ENCODE measurements at places on chromosomes 4 and X. TPM values are rescaled to one million over a fixed set of nuclear protein-coding genes. Genes with fewer than 3 reads are reported as not detected.

IL3RA gene
- polyA plus RNA-seq: 18.9 TPM

TMEM156 gene
- 0.29 TPM for polyA plus RNA-seq

NDST3 gene
- 0.20 TPM for polyA plus RNA-seq

TMSB15A gene
- polyA plus RNA-seq: 12.3 TPM

CFAP99 gene
- 0.23 TPM for polyA plus RNA-seq

NPY2R gene
- not detected for polyA plus RNA-seq

USP27X gene
- polyA plus RNA-seq: 4.2 TPM

GPC3 gene
- polyA plus RNA-seq: 280 TPM

DNA sequence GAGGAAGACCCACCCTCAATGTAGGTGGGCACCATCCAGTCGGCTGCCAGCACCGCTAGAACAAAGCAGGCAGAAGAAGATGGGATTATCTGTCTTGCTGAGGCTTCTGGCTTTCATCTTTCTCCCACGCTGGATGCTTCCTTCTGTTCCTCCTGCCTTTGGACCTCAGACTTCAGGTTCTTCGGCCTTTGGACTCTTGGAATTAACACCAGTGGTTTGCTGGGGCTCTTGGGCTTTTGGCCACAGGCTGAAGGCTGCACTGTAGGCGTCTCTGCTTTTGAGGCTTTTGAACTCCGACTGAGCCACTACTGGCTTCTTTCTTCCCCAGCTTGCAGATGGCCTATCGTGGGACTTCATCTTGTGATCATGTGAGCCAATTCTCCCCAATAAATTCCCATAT is 55.1 kb downstream of the PDLIM5 start:
- no peak for DNase-seq

GRCh38 chrX:52261125-52261462 is 76.4 kb downstream of the MAGED4 start:
- no peak for DNase-seq

GRCh38 chr4:67451464-67451863 is 93.8 kb downstream of the CENPC start:
- DNase-seq: no peak

GRCh38 chr4:2866891-2867290 is 23.2 kb downstream of the ADD1 start:
- no peak for DNase-seq

GRCh38 chr4:77613267-77613666 is 7.6 kb downstream of the CXCL13 start:
- peak; percentile 15 for DNase-seq

DNA sequence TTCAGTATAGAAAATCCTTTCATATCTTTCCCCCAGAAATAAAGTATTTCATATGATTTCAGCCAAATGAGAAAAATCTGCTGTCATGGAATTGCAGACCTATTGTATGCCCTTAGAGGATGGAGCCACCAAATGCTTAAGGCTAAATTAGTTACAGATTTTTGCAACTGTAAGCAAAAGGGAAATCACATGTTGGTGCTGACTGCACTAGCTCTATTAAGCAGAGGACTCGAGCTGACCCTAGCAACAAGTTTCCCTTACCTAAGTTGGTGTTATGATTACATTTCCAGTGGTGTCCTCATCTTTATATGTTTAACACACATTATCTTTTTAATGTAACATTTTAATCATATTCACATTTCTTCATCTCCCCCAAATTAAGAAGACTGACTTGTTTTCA is 58.3 kb upstream of the DOCK11 start:
- DNase-seq: peak; percentile 63

- DNase-seq: no peak
These were observed 59.4 kb downstream of the REPS2 start for GRCh38 chrX:17005712-17006368.

GRCh38 chr4:128540122-128540521 is 252.5 kb upstream of the PGRMC2 start:
- no peak for DNase-seq

DNA sequence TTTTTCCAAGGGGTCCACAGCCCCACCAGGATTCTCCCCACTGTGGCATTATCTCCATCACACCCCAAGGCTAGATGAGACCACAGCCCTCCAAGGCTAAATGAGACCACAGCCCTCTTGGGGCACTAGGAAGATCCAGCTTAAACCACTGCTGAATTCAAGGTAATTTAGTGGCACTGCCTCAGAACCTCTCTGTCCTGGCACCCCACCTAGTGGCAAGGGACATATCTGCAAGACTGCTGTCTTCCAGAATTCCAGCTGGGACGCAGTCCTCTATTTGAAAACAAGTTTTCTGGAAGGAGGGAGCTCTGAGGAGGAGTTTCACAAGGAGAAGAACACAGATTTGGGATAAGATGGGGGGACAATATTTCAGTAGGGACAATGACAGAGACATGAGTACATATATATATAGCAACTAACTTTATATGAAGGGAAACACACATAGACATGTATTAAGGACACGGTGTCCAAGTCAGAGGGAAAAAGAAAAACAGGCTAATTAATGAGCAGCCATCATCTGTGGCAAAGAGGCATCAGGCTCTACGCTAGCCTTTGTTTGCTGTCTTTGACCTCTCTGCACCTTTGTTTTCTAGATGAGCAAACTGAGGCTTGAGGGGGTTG is 9.3 kb downstream of the CETN2 start:
- no peak for DNase-seq

DNA sequence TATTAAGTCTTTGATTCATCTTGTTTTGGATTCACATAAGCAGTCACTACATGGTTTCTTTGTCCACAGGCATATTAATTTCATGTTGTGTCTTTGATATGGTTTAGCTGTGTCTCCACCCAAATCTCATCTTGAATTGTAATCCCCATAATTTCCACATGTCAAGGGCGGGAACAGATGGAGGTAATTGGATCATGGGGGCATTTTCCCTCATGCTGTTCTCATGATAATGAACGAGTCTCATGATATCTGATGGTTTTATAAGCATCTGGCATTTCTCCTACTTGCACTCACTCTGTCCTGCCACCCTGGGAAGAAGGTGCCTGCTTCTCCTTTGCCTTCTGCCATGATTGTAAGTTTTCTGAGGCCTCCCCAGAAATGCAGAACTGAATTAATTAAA is 1811.2 kb upstream of the PCDH10 start:
- no peak for DNase-seq

DNA sequence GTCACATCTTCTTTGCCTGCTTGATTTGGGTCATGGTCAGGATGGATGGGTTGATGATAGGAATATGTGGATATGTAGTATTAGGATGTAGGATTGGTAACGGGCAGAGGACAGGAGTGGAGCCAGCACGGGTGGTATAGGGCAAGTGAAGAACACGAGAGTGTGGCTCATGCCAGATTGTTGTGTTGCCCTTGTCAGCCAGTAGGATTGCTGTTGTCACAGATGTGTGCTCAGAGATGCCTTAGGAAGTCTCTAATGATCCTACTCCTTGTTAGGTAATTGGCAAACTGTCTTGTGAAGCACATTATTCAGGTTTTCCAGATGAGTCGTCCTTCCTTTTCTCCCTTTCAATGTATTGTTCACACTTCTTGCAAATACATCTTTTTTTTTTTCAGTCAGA is 5.5 kb downstream of the ATP10D start:
- no peak for DNase-seq

DNA sequence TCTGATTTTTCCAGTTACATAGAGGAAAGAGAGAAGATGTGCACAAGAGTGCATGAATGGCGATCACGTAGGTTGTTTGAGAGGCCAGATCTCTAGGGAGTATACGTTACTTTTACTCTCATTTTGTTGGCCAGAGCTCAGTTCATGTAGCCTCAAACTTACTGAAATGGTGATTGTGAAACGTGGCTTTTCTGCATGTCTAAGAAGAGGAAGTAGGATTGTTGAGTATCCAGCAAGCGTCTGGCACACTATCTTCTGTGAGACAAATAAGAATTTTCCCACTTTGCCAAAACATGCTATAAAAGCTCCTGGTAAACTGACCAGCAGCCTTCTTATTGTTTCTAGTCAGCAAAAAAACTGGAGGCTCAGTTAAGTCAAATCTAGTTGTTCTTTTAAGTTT is 264.5 kb upstream of the EMCN start:
- no peak for DNase-seq

DNA sequence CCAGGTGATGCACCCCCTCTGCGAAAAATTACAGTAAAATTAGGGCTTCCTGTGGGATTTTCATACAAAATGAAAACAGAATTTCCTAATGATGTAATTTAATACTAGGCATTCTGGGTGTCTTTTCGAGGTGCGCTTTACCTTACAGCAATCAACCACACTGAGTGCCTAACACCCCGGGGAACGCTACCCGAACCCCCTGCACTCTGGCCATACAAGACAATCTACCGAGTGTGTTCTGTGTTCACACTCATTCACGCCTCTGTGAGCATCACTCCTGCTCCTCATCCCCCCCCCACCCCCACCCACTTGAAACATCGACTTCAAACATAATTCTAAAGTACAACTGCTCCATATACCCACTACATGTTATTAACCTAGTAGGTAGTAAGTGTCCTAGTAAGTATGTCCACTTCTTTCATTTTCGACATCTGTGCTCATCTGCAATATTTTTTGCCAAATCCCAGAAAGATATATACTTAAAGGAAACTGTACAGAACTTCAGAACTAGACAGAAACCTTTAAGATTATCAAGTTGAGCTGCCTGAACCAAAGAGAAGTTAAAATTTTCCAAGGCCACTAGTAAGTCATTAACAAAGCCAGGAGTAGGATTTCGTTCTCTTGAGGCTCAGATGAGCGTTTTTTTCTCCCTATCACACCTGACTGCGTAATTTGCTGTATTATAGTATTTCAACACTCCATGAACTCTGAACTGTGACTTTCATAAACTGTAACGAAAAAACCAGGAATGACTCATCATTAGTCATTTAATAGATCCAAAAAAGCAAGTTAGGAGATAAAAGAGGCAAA is 80.0 kb downstream of the FAT1 start:
- no peak for DNase-seq

DNA sequence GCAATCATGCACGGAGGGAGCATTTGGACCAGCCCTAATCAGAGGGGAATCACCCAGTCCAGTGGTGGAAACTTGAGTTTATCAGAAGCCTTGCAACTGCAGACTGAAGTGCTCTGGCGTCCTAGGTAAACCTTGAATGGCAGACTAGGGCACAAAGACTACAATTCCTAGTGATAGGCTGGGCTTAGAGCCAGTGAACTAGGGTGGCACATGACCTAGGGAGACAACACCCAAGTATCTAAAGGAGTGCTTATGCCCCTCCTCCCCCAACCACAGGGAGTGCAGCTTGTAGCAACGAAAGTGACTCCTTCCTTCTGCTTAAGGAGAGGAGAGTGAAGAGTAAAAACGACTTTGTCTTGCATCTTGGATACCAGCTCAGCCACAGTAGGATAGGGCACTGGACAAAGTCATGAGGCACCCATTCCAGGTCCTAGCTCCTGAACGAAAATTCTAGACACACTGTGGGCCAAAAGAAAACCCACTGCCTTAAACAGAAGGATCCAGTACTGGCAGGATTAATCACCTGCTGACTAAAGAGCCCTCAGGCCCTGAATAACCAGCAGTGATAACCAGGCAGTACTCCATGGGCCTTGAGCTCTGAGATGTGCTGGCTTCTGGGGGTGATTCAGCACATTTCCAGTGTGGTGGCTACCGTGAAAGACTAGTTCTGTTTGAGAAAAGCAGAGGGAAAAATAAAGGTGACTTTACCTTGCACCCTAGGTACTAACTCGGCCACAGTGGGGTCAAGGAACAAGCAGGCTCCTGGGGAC is 58.7 kb upstream of the STARD8 start:
- DNase-seq: no peak

GRCh38 chrX:120029354-120029753 is 48.1 kb downstream of the RHOXF2B start:
- no peak for DNase-seq

GRCh38 chrX:16666541-16666940 is 16.6 kb downstream of the S100G start:
- DNase-seq: no peak

DNA sequence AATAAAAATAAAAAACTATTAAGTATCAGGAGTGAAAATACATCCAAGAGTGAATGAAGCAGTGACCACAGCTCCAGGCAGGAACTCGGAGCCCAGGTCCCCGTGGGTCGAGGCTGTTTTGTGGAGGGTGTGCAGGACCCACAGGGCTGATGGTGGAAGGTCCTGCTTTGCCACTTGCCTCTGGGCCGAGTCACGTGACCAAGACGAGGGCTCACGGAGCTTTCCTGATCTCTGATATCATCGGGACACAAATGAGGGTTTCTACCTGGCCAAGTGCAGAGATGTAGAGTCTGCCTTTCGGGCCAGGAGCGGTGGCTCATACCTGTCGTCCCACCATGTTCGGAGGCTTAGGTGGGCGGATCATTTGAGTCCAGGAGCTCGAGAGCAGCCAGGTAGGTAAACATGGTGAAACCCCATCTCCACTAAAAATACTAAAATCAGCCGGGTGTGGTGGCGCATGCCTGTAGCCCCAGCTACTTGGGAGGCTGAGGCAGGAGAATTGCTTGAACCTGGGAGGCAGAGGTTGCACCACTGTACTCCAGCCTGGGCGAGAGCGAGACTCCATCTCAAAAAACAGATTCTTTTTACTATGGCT is 7.2 kb downstream of the SLC25A6 start:
- DNase-seq: peak; percentile 14

- peak; percentile 34 for DNase-seq
These were observed 389.0 kb upstream of the ZFP42 start for GRCh38 chr4:187606581-187606980.

- peak; percentile 73 for DNase-seq
These were observed 9.4 kb downstream of the TMEM187 start for GRCh38 chrX:153981771-153982533.

- DNase-seq: peak; percentile 9
These were observed 547.5 kb downstream of the NLGN4X start for GRCh38 chrX:5681159-5681558.

DNA sequence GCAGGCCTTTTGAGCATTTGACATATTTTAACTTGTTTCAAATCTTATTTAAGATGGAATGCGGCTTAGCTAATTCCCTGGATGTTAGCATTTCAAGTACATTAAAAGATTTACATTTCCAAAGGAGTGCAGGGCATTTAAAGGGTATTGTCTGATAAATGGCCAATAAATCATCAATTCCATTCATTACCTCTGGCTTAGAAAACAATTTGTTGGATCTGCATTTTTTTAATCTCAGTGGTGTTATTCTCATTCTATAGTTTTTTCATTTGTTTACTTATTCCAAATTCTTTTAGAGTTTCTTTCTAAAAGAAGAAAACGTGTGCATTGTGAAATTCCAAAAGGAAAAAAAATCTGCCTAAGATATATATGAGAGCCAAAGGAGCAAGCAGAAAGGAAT is 1.3 kb upstream of the NLRP2B start:
- no peak for DNase-seq

DNA sequence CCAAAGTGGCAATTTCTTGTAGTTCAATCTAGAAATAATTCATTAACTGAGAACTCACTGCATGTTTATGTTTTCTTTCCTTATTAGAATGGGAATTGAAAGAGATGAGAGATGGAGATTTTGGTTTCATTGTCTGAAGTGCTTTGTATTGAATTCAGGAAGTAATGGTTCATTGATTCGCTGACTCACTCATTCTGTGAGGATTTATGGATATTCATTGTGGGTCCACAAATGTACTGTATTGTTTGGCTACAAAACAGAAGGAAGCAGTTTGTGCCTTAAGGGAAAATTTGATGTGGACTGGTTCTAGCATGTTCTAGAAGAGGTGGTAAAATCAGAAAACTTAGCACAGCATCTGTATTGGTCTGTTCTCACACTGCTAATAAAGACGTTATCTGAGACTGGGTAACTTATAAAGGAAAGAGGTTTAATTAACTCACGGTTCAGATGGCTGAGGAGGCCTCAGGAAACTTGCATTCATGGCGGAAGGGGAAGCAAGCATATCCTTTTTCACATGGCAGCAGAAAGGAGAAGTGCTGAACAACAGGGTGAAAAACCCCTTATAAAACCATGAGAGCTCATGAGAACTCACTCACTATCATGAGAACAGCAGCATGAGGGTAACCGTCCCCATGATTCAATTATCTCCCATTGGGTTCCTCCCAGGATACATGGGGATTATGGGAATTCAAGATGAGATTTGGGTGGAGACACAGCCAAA is 132.3 kb upstream of the VCX3A start:
- DNase-seq: no peak
